IPS-NIHi11 (cell line): ENCODE measurements at places on chromosomes 6 and 20.

DNA sequence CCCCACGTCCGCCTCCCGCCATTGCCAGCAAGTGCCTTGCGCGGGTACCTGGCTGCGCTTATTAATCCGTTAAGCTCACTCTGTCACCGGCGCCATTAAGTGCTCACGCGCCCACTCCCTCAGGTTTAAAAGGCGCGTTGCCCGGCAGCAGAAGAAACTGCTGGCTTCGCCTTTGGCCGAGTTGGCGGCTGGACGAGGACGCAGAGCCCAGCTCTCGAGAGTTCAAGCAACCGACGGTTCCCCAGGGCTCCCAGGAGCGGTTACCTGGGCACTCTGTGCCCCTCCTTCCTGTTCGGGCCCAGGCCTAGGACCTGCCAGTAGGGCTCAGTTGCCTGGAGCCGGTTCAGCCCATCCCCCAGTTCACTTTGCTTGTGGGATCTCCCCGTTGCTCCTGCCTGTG is at the start of gene GGTLC1:
Gene GGTLC1, minus strand, starts transcription at position 219 of the 400 bp plus-strand sequence. CDS start 2,168 bp downstream, outside the sequence.
- no peak for DNase-seq

GRCh38 chr20:3420211-3420707 is 12.8 kb upstream of the DNAAF9 start:
- DNase-seq, result no peak

DNA sequence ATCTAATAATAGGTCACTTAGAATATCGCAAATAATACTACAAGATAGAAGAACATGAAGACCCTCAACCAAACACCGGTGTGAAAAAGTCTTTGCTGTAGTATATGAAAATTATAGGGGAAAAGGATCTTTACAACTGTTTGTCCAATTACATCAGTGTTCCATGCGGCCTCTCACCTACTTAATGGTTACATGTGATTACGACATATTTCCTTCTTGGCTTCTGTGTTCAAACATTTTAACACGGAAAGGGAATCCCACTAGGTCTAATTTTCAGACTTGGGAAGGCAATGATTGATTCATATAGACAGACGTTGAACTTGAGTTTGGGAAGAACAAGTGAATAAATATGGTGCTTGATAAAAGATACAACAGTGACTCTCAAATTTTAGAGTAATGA is 273.4 kb downstream of the KIF16B start:
- DNase-seq, result no peak

- DNase-seq, result no peak
Observed at GRCh38 chr6:44481056-44481455, 93.5 kb downstream of the CDC5L start.

DNA sequence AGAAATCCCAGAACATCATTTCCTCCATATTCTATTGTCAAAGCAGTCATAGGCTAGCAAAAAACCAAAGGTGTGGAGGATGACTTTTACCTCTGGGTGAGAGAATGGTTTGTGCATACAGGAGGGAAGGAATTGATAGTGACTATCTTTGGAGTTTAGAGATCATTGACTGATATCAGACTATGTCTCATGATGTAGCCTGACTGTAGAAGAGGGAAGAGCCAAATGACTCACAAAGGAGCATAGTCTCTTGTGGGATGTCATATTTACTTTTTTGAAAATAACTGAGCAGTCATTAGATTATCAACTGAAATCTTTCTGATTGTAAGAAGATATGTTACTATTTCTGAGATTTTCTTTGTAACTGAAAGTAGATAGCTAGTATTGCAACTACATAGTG is 158.5 kb downstream of the FLRT3 start:
- no peak for DNase-seq

DNA sequence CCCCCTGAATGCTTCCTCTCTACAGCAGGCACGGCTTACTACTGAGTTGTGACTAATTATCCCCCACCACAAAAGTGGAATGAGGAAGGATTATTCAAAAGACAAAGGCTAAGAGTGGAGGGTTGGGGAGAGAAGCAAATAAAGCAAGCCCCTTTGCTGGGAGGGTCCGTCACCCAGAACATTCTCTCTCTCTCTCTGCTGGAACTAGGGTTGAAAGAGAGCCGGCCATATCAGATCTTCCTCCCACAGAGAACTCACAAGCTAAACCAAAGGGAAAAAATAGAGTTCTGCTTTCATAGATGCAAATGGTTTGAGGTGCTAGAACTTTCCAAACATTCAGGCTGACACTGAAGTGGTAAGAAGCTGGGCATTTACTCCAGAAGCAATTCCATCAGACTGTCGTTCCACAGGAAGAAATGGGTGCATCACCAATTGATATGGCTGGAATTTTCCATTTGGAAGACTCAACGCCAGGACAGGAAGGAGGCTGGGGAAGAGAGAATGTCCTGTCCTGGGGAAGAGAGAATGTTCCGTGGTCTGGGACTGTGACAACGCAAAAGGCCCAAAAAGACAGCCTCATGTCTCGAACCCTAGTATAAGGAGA is 7.9 kb downstream of the ZMYND8 start:
- peak; percentile 32 for DNase-seq

DNA sequence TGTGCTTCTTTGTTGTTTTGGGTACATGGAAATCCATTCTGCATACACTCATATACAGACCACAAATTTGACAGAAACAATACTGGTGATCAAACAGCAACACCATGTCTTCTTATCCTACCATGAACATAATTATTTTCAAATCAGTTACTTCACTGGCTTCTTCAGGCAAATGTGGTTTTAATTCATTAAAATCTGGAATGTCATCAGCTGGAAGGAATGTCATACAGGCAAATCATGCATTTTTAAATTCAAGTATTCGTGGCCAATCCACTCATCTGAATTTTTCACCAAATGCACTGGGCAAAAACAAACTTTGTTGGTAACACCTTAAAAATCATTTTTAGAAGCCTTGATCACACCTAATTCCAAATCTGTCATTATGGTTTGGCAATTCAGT is 59.3 kb downstream of the KIF6 start:
- DNase-seq, result no peak

GRCh38 chr6:162825597-162825996 is 97.8 kb downstream of the PACRG start:
- no peak for DNase-seq

DNA sequence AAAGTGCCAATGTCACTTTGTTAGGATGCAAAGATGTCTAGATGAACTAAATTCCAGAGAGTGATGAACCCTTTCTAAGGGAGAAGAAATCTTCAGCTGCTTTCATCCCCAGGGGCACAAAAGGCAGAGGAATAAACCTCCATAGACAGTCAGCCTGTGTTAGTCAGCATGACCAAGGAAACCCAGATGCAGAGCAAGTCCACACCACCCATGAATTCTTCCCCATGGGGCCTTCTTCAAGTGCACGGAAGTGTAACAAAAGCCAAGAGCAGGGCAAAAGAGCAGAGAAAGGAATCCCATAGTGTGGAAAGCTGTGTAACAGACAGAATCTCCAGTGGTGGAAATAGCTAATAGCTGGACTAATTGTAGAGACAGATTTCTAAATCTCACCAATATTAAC is 50.0 kb downstream of the DCDC2 start:
- no peak for DNase-seq

DNA sequence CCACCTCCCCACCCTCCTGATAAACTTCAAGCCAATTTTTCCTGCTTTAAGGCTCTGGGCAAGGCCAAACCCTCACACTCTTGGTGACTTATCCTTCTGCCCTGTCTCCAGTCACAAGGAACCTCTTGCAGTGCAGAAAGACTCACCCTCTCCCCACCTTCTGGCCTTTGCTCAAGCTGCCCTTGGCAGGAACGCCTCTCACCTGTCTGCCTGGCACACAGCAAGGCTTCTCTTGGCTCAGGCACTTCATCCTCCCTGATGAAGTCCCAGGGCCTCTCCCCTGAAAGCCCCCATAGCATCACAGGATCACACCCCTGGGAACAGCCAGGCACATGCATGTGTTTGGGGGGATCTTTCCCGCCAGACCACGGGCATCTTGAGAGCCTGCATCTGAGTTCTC is 68.8 kb upstream of the NNAT start:
- DNase-seq, result no peak

DNA sequence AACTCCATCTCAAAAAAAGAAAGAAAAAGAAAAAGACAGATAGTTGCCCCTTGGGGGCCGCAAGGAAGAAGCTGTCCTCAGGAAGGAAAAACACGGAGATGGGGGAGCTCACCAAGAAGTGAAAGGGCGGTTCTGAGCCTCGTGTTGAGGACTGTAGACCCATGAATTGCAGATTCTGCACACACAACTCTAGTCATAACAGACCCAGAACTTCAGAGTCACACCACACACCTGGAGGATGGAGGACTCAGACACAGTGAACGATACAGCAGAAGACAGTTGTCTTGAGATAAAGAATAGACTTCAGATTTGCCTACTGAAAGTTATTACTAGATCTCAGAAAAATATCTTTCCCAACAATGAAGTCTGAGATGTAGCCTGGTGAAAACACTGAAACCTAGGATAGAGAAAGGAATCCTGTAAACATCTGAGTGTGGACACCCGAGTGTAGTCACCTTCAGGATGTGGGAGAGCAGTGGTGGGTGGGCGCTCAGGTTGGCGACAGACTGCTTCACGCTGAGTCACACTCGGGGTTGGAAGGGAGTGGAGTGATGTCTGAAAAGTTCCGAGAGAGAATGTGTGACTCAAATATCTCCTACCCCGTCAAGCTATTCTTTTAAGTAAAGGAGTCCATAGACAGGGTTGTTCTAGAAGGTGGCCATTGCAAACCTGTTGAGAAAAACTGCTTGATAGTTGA is 88.1 kb downstream of the MAP3K4 start:
- no peak for DNase-seq

DNA sequence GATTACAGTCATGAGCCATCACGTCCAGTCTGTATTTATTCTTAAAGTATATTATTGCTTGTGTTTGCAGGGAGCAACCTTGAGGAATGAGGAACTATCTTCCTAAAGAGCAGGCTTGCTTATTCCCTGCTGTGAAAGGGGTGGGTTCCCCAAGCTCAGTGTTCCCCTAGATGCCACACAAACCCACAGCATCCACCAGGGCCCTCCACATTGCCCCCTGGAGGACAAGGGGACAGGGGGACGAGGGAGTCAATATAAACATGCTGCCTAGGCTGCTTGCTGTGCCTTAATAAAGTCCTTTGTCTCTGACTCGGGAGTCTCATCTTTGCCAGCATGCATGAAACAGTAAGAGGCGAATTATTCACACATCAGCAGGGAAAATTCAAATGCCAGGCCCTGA is 8.0 kb upstream of the IDH3B start:
- peak; percentile 39 for DNase-seq

GRCh38 chr20:51542571-51543421 is at the start of gene NFATC2:
TSS of gene NFATC2 (minus strand) at chr20:51542719. CDS start at chr20:51542499, 220 bp downstream.
- peak; percentile 96 for DNase-seq

- DNase-seq, result no peak
Observed at GRCh38 chr20:42255821-42256220, 637.6 kb upstream of the CHD6 start.

DNA sequence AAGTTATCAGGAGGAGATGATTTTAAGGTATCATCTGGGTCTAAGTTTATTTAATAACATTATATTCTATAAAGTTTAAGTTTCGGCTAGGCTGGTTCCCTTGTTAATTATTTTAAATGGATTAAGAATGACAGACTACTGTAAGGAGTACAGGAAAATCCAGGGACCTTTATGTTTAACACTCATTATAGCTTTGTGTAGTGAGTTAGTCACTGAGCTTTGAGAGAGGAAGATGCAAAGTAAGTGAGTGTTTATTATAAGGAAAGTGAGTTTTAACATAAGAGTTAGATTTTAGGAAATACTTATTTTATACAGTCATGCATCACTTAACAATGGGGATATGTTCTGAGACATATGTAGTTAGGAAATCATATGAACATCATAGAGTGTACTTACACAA is 485.5 kb downstream of the MMUT start:
- DNase-seq, result no peak

- no peak for DNase-seq
Observed at GRCh38 chr6:108242721-108243120, 18.1 kb downstream of the SNX3 start.

- no peak for DNase-seq
Observed at GRCh38 chr6:25441663-25442270, 162.6 kb downstream of the CARMIL1 start.

DNA sequence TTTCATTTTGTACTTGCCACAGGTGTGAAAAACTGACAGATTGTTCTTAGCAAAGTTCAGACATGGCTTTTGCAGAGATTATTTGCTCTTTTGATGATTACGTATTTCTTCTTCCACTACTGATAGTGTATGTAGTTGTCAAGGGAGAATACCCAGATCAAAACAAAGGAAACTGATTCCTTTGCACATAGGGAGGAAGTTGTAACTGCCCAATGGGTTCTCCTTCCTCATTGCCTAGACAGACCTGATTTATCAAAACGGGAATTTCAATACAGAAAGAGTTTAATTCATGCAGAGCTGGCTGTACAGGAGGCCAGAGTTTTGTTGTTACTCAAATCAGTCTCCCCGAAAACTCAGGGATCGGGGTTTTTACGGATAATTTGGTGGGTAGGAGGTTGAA is 214.7 kb downstream of the BCAS1 start:
- DNase-seq, result no peak

DNA sequence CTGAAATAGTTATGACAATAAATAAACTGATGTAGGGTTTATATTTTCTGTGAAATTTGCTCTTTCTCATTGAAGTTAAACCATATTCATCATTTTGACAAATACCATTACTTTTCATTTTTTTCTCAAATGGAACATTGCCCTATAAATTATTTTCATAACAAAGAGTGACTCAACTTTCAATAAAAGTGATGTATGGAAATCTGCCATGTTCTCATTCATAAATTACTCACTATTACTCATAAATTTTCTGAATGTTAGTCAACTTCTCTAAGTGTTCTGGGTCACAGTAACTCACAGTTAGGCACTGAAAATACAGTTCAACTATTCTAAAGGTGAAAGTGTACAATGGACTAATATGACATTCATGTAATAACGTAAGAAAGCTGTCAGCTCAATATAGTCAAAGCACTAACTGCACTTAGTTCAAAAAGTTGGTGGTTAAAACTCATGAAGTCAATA is 19.0 kb upstream of the STX11 start:
- DNase-seq, result no peak

DNA sequence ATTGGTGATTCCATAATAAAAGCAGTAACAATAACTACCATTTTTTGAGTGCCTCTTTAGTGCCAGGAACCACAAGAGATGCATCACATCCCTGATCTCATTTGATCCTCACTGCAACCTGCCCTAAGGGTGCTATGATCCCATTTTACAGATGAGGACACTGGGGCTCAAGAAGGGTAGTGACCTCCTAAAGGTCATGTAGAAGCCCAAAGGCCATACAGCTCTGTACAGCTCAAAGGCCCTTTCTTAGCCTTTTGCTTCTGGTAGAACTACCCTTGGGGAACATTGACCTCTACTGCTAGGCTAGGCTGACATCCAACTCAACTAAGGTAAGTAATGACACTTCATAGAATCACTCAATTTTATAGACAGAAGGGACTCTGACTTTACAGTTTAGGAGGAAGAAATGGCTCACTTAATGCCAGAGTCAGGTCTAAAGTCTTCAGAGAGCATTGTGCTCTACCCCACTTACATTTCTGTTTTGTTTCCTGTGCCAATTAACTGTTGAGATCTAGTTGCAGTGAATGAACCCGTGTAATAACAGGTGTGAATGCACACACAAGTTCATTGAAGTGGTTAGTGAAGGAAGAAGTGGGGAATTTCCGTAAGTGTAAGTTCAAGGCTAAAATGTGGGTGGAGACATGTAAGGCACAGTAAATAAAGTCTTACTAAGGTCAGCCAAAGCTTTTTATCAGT is 10.7 kb downstream of the SLC9A8 start:
- DNase-seq, result no peak
